HFF-Myc (cell line): ENCODE measurements at places on chromosomes 3 and 15.

GRCh38 chr3:28136607-28137216 is 104.7 kb upstream of the CMC1 start:
- DNase-seq, result no peak

- no peak for DNase-seq
These were observed 136.7 kb downstream of the PLOD2 start for GRCh38 chr3:146024260-146024659.

DNA sequence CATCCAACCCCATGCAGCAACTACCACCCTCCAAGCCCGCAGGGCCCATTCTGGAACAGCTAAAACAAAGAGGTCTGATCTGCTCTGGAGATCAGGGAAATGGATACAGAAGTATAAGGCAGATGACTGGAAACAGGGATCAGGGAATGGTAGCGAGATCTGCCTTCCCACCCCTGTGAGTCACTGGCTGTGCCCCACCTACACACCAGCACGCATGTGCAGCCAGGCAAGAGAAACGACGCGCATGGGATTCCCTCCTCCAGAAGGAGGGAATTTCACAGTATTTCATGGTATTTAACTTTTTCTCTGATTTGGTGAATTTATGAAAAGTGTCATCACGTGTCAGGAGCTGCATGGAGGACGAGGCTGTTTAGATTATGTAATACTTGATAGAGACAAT is 116.7 kb downstream of the ARRDC4 start:
- no peak for DNase-seq

DNA sequence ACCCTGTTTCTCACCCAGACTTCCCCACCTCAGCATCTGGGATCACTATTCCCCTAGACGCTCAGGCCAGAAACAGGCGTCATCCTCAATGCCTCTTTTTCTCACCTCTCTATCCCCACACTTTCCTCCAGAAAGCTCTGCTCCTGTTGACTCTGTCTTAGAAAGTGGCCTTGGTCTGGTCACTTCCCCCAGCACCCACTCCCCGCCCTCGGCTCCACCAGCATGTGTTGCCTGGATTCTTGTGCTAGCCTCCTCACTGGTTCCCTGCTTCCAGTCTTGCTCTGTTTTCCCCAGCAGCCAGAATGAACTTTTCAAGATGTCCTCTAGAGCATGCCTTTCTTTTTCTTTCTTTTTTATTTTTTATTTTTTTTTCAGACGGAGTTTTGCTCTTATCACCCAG is 39.7 kb upstream of the ESYT3 start:
- no peak for DNase-seq

- no peak for DNase-seq
These were observed 1.3 kb downstream of the CPNE4 start for GRCh38 chr3:132033471-132033870.

DNA sequence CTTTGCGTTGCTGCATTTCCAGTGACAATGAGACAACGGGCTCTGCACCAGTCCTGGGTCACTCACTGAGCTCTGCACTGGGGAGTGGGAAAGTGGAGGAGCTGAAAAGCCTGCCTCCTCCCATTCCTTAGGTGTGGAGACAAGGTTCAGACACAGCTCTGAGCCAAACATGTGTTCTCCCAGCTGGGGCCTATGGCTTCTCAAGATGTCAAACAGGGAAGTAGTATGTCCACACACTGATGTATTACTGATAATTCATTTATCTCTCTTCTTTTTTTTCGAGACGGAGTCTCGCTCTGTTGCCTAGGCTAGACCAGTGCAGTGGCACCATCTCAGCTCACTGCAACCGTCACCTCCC is 90.2 kb upstream of the SLC4A7 start:
- DNase-seq, result no peak
